ENCODE measurements at places on chromosomes 5 and 9. TPM values are rescaled to one million over a fixed set of nuclear protein-coding genes. Genes with fewer than 3 reads are reported as not detected.

Gene PSAT1
- 126 TPM for polyA plus RNA-seq

Gene NEK6
- 50.6 TPM for polyA plus RNA-seq

Gene HAPLN1
- polyA plus RNA-seq = not detected

Gene SH3RF2
- polyA plus RNA-seq = 27.3 TPM

DNA sequence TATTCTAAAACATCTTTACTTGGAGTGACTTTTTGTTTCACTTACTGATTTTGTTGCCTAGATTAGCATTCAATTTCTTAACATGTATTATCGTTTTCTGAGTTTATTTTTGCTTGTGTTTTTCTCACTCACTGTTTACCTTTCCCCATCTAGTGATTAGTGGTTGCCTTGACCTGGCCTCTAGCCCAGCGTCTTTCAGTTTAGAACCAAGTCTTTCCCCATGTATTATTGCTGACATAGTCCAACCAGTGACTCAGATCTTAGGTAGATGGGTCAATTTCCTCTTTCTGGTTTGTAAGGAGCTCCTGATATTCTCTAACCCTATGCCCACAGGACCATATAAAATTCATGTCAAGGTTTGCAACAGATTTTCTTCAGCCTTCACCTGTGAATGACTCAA, 135.5 kb downstream of the PRR16 start:
- peak; percentile 77 for DNase-seq

GRCh38 chr5:106640511-106640910, 1030.2 kb downstream of the EFNA5 start:
- no peak for DNase-seq

GRCh38 chr9:136829981-136830885, 12.0 kb upstream of the AJM1 start:
- DNase-seq = no peak

DNA sequence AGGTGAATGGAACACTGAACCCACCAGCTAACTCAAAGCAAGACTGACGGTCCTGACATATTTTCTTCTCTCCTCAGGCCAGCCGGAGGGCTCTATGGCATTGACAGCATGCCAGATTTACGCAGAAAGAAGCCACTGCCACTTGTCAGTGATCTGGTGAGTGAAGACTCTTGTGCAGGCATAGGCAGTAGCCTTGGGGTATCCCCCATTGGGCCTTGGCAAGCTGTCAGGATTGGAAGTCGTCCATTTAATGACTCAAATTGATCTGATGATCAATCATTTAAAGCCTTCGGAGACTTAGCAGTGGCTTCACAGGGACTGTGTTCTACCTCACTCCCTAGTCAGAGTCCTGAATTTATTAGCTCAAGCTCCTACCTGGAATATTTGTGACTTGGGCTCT, 119.7 kb upstream of the RUSC2 start:
- no peak for DNase-seq

DNA sequence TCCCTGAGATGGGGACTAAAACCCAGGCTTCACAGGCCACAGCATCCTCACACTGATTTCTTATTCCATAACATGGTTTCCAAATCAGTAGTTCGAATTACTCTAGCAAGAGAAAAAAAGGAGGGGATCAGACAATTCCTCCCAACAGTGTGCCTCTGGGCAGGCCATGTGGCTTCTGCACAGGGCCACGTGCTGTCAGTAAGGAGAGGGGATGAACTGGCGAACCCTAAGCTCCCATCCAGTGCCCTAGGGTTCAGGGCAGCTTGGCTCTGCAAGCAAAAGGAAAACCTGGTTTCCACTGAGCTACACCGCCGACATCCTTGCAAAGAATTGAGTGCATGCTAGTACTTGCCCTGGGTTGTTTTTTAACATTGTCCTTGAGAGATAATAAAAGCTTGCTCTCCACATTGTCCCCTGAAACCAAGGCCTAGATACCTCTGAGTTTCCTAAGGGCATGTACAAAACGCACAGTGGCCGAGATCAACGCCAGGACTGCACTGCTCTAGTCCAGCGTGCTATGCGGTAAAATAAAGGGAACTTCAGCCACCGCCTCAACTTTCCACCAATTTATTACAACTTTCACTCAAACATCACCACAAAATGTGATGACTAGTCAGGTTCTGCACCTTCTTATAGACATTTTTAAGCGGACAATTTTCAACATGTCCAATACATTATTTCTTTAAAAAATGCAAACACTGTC, 4.5 kb downstream of the CAMSAP1 start:
- DNase-seq = peak; percentile 64

DNA sequence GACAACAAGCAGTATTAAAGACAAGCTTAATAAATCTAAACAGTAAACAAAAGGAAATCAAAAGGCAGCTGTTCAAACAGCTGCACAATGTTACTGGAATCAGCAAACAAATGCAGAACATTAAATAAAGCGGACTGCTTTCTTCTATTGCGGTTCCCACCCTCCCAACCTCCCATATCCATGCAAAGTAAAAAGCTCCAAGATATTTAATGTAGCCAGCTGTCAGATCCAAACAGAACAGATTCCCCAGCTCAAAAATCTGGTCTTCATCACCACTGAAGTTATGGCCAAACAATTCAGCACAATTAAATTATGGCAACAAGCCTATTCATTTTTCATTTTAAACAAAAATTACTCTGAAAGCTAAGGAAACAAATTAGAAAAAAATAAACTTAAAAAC, 75.9 kb downstream of the SLC38A9 start:
- no peak for DNase-seq

DNA sequence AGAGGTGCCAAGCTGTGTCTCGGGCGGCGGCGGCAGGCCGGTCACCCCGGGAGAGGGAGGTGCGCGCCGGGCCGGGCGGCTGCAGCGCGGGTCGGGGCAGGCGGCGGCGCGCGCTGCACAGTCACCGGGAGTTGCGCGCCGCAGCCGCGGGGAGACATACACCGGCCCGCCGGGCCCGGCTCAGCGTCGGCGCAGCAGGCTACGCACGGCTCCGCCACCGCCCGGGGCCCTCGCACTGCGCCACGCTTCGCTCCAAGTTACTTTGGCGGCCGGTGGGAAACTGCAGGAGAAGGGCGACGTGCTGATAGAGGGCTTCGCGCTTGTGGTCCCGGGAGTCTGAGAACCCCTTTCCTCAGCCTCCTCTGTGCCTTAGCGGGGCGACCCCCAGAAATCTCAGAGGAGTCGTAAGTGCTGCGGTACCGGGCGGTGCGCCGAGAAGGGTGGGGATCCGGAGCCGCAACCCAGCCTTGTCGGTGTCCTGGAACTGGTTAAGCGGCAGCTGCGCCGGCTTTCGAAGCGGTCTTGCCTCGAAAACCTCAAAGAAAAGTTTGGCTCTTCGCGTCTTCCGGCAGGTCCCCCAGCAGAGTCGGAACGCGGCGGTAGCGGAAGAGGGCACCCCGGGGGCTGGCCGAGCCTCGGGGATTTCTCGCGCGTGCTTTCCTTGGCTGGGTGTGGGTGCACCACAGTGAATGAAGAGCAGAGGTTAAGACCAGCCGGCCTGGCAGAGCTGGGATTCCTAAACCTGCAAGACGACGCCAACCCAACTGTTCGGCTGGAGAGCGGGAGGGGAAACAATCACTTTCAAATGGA, at the start of gene EFNA5:
EFNA5 (minus strand) TSS at position 6 of the 810 bp plus-strand sequence.
- peak; percentile 39 for DNase-seq

- DNase-seq = no peak
Measured at GRCh38 chr5:56984445-56984844, 32.5 kb upstream of the MIER3 start.

GRCh38 chr5:58761407-58761806, 178.5 kb downstream of the RAB3C start:
- no peak for DNase-seq

Data from mammary epithelial cell (primary cell).